ENCODE measurements at places on chromosomes 2 and 18.
A peak's percentile ranks its signal among the peaks of the same experiment; 100 is the strongest.

GRCh38 chr2:54614819-54615218, 108.6 kb upstream of the EML6 start:
- DNase-seq: no peak

DNA sequence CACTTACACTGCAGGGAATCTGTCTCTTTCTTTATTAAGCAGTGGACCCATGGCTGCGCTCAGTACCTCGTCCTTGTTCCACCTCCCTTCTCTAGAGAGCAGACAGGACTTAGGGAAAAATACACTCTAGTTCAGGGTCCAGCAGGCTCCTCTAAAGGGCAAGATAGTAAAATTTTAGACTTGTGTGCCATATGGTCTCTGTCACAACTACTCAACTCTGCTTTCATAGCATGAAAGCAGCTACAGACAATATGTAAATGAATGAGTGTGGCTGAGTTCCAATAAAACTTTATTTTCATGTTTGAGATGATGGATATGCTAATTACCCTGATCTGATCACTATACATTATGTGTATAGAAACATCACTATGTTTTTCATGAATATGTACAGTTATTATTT, 163.1 kb downstream of the BABAM2 start:
- no peak for DNase-seq

- no peak for DNase-seq
These were observed 14.3 kb downstream of the HTR2B start for GRCh38 chr2:231110551-231110950.

GRCh38 chr2:28567061-28567471, 71.2 kb downstream of the PLB1 start:
- no peak for DNase-seq

- DNase-seq: peak; percentile 92
These were observed 136.9 kb upstream of the GATA6 start for GRCh38 chr18:22032392-22032961.
